ENCODE measurements at places on chromosomes 1 and 21.

DNA sequence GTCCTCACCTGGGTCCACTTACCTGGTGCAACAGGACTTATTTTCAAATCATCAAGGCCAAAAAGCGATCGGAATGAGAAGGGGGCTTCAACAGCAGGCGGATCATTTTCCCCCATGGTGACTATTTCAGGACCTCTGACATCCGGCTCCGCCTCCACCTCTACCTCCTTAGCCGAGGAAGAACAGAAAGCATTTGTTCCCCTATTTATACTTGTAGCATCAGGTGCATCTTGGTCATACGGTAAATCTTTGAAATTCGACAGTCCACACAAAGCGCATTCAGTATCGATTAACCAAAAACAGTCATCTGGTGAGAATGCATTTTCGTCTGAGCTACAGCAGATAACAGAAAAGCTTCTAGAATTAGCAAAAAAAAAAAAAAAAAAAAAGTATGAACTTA is 550 bp downstream of the TMPRSS3 start:
- DNase-seq, result no peak

- no peak for DNase-seq
Observed at GRCh38 chr1:151146072-151146411, 389 bp downstream of the SEMA6C start.

DNA sequence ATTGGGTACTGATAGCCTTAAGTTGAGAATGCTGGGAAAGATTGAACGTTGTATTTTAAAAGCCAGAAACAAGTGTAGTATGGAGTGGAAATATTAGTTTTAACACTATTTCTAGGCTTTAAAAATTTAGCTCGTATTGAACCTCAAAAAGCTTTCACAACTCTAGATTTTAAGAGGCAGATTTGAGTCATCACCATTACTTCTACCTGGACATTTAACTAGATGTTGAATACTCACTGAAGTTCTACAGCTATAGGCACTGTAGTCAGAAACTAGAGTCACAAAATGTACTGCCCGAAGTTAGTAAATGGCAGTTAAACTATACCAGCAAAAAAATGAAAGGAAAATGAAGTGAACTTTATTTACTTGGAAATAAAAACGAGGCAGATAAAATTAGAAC is 96.5 kb downstream of the NEK7 start:
- no peak for DNase-seq

DNA sequence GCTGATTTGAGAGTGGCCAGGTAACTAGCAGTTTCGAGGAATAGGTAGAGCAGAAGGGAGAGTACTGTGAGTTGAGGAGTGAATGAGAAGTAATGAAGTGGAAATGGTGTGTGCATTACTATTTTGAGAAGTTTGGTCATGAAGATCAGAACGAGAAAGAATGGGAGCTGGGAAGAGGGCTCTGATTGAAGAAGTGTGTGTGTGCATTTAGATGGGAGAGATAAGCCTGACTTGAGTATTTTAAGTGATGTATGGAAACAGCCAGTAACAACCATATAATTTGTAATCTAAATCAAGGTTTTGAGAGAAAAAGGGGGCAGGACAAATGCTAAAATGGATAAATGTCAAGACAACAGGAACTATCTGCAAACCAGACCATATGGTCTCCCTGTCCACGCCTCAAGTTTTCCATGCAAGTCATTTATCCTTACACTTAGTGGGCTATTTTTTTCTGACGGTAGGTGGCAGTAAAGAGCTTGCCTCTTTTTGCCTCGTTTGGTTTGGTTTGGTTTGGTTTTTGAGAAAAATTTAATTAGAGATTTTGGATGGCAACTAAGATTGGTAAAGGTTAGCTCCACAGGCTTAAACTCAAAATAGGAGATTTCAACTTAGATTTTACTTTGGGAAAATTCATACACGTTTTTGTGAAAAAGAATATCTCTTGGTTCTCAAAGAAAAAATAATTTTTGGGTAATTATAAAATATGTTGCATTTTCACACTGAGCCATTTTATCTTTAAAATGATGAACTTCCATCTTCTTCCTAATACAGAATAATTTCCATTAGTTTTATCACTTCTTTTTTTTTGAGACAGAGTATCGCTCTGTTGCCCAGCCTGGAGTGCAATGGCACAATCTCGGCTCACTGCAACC is 9.5 kb upstream of the B3GALNT2 start:
- no peak for DNase-seq

GRCh38 chr21:29656504-29657239 is 283.1 kb downstream of the GRIK1 start:
- DNase-seq, result no peak

- DNase-seq, result no peak
Observed at GRCh38 chr1:65476327-65476726, 55.9 kb downstream of the LEPR start.

- DNase-seq, result no peak
Observed at GRCh38 chr1:40389871-40390560, 16.5 kb downstream of the SMAP2 start.

- DNase-seq, result no peak
Observed at GRCh38 chr21:35390013-35390776, 341.1 kb upstream of the RUNX1 start.

DNA sequence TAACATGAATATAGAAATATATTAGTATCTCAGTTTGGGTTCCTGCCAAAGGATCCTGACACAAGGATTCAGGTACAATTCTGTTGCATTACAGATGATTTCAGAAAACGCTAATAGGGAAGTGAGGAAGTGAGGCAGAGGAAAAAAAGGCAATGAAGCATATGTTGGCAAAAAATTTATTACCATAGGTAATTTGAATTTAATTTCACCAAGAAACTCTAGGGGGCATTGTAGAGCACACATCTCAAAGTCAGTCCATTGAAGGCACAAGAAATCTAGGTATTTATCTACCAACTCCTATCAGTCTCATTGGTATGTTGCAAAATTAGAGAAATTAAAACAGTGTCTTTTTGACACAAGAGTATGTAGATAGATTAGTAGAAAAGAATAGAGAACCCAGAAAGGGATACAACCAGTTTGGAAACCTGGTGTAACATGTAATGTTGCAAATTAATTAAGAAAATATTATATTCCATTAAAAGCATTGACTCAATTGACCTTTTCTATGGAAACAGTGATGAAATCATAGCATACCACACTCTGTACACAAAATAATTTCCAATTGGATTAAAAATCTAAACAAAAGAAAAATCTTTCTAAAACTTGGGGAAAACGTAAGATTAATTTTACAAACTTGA is 104.9 kb upstream of the SNX7 start:
- no peak for DNase-seq

- DNase-seq, result no peak
Observed at GRCh38 chr1:110850627-110851026, 22.3 kb upstream of the CD53 start.

DNA sequence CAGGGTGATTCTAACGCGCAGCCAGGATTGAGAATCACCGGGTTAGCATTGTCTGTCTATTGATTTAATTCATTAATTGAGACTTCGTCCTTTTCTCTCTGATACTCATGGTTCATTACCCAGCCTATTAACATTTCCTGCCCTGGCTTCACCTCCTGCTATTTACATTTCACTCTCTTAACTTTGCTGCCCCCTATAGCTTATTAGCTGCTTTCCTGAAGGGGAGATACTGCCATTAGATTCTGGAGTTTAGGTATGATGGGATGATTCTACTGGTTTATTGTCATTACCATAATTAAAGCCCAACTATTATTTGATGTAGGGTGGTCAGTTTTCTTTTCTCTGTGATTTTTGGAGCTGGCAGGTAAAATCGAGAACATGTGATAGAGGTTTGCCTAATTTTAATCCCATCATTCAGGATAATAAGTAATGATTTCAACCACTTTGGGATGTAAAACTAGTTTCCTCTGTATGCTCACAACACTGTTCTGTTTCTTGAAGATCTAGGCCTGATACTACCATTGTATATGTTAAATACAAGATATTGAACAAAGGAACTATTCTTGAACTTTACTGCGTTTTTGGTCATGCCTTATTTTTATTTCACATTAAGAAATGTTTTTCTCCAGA is 6.4 kb downstream of the PPP2R5A start:
- DNase-seq, result no peak

DNA sequence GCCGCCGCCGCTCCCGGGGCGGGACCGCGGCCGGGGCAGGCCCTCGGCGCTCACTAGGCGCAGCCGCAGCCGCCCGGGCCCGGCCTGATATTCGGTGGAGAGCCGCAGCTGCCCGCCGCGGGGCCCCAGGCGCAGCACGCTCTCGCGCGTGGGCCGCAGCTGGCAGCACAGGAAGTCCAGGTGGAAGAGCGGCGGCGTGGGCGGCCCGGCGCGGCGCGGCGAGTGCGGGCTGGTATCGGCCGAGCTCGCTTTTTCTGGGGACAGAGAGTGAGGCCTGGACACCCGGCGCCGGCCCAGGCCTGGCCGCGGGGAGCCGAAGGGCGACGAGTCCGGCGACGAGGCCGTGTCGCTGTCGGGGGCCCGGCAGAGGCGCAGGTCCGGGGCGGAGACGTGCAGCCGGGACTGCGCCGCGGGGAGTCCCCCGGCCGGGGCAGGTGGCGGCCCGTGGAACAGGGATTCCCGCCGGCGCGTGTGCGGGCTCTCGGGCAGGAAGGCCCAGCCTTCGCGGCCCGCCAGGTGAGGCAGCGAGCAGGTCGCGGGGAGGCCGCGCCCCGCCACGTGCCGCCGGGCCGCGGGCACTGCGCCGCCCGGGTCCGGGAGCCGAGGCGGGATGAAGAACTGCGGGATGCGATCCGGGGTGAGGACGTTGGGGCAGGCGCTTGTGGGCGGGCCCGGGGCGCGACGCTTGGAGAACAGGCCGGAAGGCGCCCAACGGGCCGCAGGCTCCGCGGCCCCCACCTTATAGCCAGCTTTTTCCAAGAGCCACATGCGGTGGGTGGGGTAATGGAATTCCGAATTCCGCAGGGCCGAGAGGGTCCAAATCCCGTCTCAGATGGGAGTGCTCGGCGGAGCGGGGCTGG is 1.2 kb downstream of the C2CD4D start:
- DNase-seq, result no peak

- no peak for DNase-seq
Observed at GRCh38 chr1:84933011-84933611, 40.1 kb upstream of the LPAR3 start.
